ENCODE measurements at places on chromosomes 1 and 21. TPM values are rescaled to one million over a fixed set of nuclear protein-coding genes. Genes with fewer than 3 reads are reported as not detected.

The KMO gene
- total RNA-seq, result not detected

The CD53 gene
- total RNA-seq, result not detected

The OMA1 gene
- 16.0 TPM for total RNA-seq

The VANGL1 gene
- total RNA-seq, result 12.4 TPM

The DUSP10 gene
- total RNA-seq, result 8.7 TPM

The INAVA gene
- 3.0 TPM for total RNA-seq

The OR10T2 gene
- not detected for total RNA-seq

The ST6GALNAC5 gene
- 5.3 TPM for total RNA-seq

The TDRKH gene
- total RNA-seq, result 1.1 TPM

The KCNA2 gene
- total RNA-seq, result not detected

The ATAD3C gene
- total RNA-seq, result 0.13 TPM

The EXTL1 gene
- total RNA-seq, result 0.52 TPM

The TFF2 gene
- not detected for total RNA-seq

The CRNN gene
- not detected for total RNA-seq

The CFHR3 gene
- not detected for total RNA-seq

The CASZ1 gene
- total RNA-seq, result 0.16 TPM

The TRIM67 gene
- not detected for total RNA-seq

The SPRR2E gene
- total RNA-seq, result not detected
